CD4-positive, alpha-beta T cell treated with Interleukin-15 for 1 hour (primary cell): ENCODE measurements at places on chromosomes 2 and 18.

- DNase-seq = no peak
Observed at GRCh38 chr2:66283787-66284186, 151.1 kb upstream of the MEIS1 start.

GRCh38 chr18:58991167-58991798 is 126.6 kb downstream of the ZNF532 start:
- no peak for DNase-seq

DNA sequence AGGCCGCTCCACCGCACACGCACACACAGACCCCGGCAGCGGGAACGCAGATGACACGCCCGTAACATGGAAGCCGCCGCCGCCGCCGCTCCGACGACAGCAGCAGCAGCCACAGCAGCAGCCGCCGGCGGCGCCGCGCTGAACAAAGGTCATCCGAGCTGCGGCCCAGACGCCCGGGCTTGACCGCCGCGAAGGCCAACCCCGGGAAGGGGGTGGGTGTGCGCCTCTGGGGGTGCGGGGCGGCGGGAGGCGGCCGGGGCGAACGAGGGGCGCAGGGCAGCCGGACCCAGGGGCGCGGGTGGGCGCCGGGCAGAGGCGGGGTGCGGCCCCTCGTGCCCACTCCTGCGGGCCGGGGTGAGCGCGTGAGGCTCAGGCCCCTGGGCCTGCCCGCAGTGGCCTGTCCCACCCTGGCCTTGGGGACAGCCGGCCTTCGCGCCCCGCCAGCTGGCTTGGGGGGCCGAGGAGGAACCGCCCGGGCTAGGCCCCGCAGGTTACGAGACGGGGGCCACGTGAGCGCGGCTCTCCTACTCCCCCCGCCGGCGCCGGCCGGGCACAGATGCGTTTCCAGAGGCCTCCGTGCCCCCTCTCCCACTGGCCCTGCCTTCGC is 1.0 kb upstream of the ZNF532 start:
- peak; percentile 46 for DNase-seq

DNA sequence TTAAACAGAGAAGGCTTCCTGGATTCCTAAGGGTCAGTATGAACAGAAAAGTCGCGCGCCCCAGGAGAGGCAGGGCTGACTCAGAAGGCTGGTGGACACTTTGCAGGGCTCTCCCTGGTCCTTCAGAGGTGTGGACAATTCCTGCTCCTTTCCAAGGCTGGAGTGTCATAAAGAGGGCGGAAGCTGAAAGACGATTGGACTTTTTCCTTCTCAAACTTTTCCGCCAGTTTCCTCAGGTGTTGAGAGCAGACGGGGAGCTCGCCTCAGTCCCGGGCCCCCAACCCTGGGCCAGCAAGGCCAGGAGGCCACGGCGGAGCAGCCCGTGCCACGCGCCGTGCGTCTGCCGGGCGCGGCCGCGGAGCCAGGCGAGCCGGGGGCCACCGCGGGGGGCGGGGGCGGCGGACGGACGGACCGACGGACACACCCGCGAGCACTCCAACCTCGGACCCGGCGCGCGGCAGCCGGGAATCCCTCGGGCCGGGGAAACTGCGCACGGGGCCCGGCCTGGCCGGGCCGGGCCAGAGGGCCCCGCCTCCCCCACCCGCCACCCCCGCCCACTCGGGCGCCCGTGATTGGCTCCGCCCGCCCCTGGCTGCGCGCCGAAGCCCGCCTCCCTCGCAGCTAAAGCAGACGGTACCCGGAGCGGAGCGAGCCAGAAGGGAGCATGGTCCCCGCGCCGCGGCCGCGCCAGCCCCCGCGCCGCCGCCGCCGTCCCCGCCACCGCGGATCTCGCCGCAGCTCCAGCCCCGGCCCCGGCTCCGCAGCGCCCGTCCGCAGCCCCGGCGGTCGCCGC is at the start of gene KLHL29:
TSS of gene KLHL29 (plus strand) at position 629 of the 793 bp plus-strand sequence. CDS start 177,018 bp downstream, outside the sequence.
- peak; percentile 67 for DNase-seq

- DNase-seq = no peak
Observed at GRCh38 chr2:239819974-239820555, 205.1 kb downstream of the NDUFA10 start.

DNA sequence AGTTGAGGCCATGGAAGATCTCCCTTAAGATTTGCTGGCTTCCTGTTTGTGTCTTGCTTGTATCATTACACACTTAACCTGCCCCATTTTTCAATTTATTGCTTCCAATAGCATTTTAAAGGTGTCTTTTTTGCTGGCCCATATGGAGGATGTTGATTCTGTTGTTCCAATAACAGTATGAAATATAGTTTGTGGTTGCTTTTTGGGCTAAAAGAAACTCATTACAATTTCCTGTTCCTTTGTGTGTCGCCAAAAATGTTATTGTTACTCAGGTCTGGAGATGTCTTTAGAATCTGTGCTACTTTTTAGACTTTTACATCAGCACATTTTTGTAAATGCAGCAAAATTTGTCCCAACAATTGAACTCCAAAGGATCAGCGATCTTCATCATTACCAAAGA is 234.0 kb upstream of the ITGA4 start:
- DNase-seq = no peak
